ENCODE measurements at places on chromosomes 1 and 21.

DNA sequence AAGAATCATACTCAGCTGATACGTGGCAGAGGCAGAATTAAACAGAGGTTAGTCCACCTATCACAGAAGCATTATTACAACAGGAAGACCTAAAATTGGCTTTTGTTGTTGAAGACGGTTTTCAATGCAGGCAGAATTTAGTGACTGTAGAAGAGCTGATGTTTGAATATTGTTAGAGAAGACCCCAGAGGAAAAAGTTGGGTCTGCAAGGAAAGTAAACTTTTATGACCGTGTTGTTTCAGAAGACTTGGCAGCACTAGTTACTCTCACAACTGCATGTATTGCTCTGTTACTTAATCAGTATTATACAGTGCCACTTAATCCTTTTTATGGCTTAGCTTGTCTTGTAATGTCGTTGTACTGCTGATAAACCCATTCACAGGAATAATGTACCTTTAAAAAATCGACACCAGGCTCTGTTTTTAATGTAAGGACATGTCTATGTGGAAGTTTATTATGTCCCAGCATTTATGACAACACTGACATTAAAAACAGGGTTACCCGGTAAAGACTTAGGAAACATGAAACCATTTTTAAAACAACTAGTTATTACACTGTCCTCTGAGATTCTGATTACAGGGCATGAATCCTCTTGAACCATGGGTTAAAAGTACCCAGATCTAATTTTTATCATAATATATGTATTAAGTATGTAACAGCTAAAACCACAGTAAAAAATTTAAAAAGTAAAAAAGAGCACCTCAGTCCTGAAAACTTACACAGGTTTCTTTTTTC lies 235.4 kb downstream of the TTLL7 start:
- no peak for DNase-seq

- DNase-seq: no peak
Measured at GRCh38 chr1:11929849-11930248, 3.6 kb upstream of the KIAA2013 start.

GRCh38 chr1:39539252-39539790 lies 37.3 kb downstream of the PABPC4 start:
- no peak for DNase-seq

DNA sequence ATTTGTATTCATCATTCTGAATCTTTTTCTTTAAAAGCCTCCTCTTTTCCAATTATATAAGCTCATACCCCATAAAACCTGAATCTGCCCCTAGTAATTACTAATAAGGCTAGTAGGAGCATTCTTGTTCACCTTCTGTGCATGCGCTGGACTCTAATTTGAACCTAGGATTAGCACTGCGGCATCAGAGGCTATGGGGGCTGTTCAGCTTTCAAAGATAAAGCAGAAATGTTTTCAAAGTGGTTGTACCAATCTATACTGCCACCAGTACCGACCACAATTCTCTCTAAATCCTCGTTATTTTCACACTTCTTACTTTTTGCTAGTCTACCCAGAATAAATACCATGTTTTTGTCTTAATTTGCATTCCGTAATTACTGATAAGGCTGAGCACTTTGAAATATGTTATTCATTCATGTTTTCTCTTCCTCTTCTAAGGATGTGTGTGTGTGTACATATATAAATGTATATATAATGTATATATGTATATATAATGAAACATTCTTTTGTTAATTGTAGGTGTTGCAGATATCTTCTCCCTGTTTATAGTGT lies 1.6 kb upstream of the DDX59 start:
- DNase-seq: no peak

- no peak for DNase-seq
Measured at GRCh38 chr21:15206514-15206913, 141.7 kb upstream of the NRIP1 start.

- DNase-seq: no peak
Measured at GRCh38 chr21:45074818-45075595, 627 bp downstream of the ADARB1 start.

DNA sequence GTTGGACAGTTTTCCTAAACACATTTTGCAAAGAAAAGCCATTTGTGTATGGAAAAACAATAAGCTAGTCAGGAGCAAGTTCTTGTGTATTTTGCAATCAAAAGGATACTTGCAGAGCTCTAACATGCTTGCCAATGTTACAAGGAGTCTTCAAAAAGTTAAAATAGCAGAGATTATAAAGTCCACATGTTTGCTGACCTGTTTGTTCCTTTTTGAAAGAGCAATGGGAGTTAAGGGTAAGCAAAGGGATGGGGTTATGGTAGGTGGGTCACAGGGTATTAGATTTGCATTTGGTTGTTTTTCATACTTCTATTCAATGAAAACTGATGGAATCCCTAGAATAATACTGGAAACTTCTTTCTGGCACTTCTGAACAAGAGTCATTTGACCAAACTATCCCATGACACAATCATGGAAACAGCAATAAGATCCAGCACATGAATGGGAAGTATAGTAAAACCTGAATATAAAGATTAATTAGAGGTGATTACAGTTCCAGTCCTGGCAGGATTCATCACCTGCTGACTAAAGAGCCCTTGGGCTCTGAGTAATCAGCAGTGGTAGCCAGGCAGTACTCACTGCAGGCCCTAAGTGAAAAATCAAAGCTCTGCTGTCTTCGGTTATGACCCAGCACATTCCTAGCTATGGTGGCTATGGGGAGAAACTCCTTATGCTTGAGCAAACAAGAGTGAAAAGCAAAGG lies 27.1 kb upstream of the ZC3H11B start:
- DNase-seq: no peak

DNA sequence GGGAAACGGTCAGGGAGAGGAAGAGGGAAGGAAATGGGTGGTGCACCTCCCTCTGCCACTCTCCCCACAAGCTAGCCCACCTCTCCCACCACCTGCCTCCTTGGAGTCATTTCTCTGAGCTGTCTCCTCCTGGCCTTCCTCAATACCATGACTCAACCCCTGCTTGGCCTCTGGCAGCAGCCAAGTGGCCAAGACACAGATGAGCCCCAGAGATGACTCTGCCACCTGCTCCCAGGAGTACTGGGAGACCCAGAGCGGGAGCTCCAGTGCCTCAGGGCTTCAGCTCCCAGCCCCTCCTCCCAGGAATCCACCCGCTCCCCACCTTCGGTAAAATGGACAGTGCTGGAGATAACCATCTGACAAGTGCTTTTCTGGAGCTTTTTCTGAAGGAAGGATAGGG lies 2.6 kb downstream of the S100A16 start:
- DNase-seq: no peak

DNA sequence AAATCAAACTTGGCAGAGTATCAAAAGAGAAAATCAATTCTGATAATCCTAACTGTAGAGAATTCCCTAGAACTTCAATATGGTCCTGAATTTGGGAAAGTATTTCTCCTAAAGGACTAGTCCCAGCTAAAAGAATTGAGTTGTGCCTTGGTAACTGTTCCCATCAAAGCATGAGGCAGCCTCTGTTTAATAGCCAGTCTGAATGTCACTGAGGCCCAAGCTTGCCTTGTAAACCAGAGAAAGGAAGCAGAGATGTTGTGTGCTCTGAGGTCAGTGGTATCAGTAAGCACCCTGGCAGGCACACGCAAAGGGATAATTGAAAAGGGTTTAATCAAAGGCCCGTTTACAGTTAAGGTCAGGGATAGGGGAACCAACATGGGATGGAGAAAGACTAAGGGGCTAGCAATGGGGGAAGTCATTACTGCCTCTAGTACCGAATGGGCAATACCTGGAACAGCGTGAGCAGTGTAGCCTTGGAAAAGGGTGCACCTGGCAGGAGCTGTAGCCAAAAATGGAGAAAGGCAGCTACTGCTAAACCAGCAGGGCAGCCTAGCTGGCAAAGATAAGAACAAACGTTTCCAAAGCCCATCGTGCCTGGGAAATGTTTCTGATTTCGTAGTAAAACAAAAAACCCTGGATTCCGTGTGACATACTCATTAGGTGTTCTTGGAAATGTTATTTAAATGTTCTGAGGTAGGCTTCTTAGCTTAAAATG lies 635.5 kb downstream of the PLPP3 start:
- no peak for DNase-seq

GRCh38 chr21:36747815-36748383 lies 49.0 kb downstream of the SIM2 start:
- DNase-seq: peak; percentile 25

DNA sequence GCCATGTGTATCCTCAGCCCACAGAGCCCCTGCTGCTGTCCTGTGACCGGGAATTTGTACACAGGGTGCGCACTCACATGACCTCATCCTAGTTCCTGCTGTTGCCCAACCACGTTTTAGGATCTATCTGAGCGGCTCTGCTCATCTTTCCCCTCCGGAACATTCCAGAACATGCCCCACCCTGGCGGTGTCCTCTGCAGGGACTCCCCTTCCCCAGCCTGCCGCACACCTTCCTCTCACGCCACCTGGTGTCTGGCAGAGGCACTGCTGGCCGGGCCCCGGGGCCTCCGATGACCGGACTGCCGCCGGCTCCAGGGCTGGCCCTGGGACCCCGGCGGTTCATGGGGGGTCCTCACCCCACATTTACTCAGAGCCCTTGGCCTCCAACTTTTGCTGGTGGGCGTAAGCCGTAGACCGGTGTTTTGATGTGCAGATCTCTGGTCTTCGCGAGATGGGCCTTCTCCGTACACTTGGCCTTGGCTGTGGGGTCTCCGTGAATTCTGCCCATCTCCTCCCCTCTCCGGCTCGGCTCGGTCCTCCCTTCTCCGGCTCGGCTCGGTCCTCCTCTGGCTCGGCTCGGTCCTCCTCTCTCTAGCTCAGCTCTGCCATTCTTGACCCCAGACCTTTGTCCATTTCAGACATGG lies 29.5 kb downstream of the ARHGEF16 start:
- DNase-seq: no peak

DNA sequence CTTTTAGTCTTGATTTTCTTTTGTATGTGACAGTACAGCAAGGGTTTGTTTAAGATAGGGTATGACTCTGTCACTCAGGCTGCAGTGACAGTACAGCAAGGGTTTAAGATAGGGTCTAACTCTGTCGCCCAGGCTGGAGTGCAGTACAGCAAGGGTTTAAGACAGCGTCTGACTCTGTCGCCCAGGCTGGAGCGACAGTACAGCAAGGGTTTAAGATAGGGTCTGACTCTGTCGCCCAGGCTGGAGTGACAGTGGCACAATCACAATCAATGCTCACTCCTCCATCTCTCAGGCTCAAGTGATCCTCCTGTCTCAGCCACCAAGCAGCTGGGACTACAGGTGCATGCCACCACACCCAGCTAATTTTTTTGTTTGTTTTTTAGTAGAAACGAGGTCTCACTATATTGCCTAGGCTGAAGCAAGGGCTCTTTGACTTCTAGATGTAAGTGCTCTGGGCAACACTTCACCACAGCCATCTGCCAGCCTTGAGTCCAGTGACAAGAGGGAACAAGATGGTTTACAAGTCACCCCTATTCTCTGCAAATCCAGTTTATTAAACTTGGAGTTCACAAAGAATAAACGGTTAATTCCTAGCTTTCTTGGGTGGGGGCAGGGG lies 965 bp upstream of the SH2D5 start:
- no peak for DNase-seq

GRCh38 chr1:147851149-147851548 lies 51.4 kb upstream of the GJA8 start:
- no peak for DNase-seq

- DNase-seq: no peak
Measured at GRCh38 chr1:178126741-178127185, 32.9 kb downstream of the RASAL2 start.

GRCh38 chr1:27391511-27392095 lies 819 bp upstream of the GPR3 start:
- DNase-seq: no peak

DNA sequence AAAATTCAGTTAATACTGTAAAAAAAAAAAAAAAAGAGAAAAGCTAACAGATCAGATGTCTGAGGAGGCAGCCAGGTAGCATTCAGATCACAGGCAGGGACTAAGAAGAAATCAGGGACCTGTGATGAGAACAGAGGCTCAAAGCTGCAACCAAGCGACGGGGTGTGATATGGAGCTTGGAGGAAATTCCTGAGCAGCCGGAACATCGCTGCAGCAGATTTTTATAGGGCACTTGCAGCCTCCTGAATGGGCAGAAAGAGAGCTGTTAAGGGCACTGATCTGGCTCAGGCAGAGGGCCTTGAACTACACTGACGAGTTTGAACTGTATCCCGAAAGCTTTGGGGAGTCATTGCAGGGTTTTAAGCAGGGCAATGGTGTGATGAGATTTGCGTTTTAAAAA lies 315.4 kb downstream of the ADGRL2 start:
- DNase-seq: no peak

DNA sequence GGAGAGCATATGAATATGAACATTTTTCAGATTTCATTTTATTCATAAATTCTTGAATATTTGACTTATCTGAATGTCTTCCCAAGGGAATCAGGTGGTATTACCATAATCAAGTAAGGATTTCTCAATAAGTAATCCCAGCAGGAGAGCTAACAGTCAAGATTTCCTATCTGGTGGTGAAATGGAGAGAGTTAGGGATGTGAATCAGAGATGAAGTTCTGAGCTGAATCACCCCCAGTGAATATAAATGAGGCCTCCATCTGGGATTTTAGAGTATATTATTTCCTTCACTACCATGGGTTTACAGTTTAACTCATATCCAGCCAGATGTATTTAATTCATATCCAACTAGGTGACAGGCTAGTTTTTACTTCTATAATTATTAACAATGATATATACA lies 61.5 kb upstream of the RGS2 start:
- DNase-seq: no peak

DNA sequence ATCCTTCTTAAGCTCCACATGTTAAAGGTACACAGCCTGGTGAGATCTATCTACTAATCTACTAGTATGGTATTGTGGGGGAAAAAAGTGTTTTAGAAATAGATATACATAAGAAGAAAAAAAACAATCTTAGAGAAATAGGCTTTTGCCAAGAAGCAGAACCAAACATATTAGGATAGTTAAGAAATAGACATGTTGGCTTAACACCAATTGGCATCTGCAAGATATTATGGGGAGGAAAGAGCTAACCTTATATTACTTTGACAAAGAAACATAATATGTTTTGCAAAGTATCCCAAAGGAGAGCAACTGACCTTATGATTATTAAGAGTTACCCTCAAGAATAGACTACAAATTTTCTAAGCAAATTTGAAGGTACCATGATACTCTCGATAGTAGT lies 202.9 kb downstream of the BRINP3 start:
- DNase-seq: no peak

DNA sequence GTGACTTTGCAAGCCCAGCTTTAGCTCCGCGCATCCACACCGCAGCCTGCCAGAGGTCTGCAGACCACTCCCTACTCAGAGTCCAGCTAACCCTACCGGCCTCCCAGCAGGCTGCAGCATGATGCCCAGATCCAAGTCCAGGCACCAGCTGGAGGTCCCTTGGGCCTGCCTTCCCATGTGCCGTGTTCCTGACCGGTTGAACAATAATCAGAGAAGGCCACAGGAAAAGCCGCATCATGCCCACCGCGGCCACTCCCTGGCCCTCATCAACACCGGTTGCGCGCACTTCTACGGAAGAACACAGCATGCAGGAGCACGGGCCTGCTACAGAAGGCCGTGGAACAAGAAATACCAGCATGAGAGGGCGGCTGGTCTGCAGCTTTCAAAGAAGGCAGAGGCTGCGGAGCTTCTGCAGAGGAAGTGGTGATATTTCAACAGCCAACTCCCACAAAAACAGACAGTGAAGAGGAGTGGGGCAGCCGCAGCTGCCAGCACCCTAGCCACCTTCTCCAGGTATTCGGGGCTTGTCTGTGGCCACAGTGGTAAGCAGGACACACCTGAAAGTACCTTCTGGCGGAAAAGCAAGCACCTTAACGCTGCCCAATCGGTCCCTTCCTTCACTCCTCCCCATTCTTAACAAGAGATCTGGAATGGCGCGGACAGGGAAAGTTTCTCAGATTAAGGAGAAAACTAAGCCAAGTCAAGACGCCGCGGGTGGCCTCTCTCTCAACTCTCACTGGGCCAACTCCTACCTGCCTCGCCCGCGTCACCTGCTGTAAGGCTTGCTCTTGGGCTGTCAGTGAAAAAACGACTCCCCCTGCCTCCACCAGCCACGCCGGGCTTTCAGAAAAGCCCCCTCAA lies 1.5 kb downstream of the PGBD5 start:
- no peak for DNase-seq

Data from stimulated activated CD4-positive, alpha-beta T cell treated with anti-CD3 and anti-CD28 coated beads, Interleukin-1b, Interleukin-23, amount 100 ng/mL, for 1 hour (primary cell).